ENCODE measurements at places on chromosomes 3 and 15.

- no peak for ATAC-seq
Measured at GRCh38 chr3:129404610-129405009, 23.8 kb downstream of the EFCAB12 start.

DNA sequence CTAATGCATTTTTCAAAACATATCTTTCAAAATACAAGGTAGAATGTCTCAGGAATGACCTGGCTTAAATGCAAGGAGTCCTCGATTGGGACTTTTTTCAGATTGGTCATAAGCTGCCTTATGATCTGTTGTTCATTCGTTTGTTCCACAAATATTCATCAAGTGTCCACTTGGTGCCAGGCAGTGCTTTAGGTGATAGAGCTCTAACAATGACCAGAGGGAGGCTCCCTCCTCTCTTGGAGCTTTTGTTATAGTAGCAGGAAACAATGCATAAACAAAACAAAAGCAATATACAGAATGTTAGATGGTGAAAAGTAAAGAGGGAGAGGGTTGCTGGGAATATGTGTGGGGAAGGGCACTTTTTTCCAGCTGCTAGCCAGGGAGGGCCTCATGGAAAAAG is 156.1 kb downstream of the MCTP2 start:
- ATAC-seq: no peak

- peak; percentile 82 for ATAC-seq
Measured at GRCh38 chr15:23565395-23566070, at the start of gene MKRN3. Gene MKRN3, plus strand, starts transcription at chr15:23565674. Its CDS starts 109 bp downstream, at chr15:23565783.

- no peak for ATAC-seq
Measured at GRCh38 chr3:193853511-193854219, 260.7 kb downstream of the OPA1 start.

- peak; percentile 82 for ATAC-seq
Measured at GRCh38 chr3:188185717-188186251, 31.8 kb downstream of the LPP start.

GRCh38 chr3:134201201-134202130 is 49.2 kb downstream of the RYK start:
- peak; percentile 73 for ATAC-seq

DNA sequence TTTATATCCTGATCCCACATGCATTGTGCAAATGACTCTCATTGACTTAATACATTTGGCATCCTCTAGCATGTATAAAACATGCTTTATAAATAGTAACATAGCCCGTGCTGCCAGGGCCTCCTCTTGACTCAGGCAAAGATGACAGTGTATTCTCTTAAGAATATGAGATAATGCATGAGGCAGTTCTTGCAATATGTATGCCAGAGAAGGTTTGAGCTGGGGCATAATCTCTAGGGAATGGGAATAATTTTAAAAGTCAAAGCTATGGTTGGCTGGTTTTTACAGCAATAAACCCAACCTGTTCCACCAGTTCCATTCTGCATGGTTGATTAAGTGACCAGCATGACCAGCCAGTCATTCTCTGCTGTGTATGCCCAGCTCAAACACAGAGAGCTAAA is 179.0 kb upstream of the PFN2 start:
- peak; percentile 76 for ATAC-seq

DNA sequence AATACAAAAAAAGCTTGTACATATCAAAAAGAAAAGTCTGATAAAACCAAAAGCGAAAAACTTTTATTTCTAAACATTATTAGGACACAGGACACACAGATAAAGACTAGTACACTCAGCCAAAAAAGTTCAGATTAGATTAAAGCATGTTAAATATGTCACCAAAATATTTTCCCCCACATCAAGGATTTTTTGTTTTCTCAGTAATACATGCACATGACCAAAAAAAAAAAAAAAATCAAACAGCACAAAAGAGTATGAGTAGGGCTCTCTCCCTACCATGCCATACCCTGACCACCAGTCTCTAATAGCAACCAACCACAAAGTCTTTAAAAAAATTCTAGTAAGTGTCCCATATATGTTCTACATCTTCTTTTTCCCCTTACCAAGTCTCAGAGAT is 77.4 kb downstream of the LRRFIP2 start:
- peak; percentile 62 for ATAC-seq

- peak; percentile 48 for ATAC-seq
Measured at GRCh38 chr3:134009345-134010000, 20.3 kb downstream of the SLCO2A1 start.

GRCh38 chr3:143291836-143292447 is 172.4 kb downstream of the CHST2 start:
- ATAC-seq: no peak

GRCh38 chr3:195068084-195069080 is 202.6 kb downstream of the XXYLT1 start:
- no peak for ATAC-seq

DNA sequence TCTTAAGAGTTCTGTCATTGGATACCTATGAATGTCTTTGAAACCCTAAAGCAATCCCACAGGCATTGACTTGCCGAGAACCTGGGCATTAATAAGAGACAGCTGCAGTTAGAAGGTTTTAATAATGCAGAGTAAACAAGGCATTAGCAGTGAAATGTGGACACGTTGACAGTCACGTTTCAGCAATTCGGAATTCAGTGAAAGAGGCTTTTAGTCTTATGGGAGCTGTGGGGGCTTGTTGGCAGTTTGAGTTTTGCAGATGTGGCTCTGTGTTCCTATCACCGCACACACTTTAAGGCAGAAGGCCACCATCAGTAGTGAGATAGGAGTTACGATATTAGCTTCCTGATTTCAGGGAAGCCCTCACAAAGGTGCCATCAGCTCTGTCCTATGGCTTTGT is 145.2 kb upstream of the NUDT16 start:
- ATAC-seq: no peak

DNA sequence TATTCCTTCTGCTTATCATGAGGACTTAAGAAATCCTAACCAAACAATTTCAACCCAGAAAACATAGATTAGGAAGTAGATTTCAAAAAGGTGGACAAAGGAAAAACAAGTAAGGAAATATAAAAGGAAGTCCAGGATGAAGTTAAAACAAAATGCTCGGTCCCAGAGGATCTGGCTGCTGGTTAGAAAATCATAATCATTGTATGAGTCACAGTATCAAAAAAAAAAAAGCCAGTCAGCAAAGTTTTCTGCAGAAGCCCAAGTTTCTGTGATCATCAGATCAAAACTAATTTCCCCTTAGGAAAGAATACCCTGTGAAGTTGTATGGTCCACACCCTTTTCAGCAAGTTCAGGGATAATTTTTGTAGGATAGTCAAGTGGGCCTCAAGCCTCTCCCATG is 43.0 kb upstream of the LRTM1 start:
- ATAC-seq: peak; percentile 70

- ATAC-seq: peak; percentile 55
Measured at GRCh38 chr15:29913528-29914135, 91.4 kb upstream of the TJP1 start.

- no peak for ATAC-seq
Measured at GRCh38 chr3:27796365-27796875, 74.3 kb upstream of the EOMES start.

GRCh38 chr3:111605493-111605892 is 10.3 kb upstream of the ZBED2 start:
- ATAC-seq: no peak

- ATAC-seq: no peak
Measured at GRCh38 chr3:111476701-111477100, 65.3 kb upstream of the CD96 start.

GRCh38 chr3:468172-468571 is 271.6 kb downstream of the CHL1 start:
- no peak for ATAC-seq

- no peak for ATAC-seq
Measured at GRCh38 chr3:134059035-134059601, 29.4 kb upstream of the SLCO2A1 start.

DNA sequence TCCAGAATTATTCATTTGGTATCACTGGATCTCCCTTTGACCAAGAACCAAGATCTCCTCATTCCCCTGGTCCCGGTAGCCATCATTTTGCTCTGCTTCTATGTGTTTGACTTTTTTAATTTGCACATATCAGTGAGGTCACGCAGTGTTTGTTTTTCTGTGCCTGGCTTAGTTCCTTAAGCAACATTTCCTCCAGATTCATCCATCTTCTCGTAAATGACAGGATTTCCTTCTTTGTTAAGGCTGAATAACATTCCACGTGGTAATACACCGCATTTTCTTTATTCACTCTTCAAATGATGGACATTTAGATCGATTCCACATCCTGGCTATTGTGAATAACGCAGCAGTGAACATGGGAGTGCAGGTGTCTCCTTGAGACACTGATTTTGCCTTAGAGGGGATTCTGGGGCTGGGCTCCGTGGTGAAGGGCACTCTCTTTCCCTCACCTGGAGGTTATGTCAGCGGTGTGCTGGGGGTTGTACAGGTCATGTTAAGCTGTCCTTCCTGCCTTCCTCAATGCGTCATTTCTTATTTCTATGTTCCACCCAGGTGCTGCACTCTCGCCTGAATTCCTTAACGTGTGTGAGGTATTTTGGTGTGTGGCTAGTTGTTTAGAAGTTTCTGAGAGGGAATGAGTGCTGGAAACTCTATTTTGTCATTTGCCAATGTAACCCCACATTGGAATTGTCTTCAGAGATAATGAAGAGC is 212.2 kb downstream of the LPP start:
- ATAC-seq: no peak

GRCh38 chr15:41331833-41332193 is 578 bp downstream of the OIP5 start:
- peak; percentile 0 for ATAC-seq

- no peak for ATAC-seq
Measured at GRCh38 chr3:132290833-132291232, 26.4 kb upstream of the ACP3 start.

DNA sequence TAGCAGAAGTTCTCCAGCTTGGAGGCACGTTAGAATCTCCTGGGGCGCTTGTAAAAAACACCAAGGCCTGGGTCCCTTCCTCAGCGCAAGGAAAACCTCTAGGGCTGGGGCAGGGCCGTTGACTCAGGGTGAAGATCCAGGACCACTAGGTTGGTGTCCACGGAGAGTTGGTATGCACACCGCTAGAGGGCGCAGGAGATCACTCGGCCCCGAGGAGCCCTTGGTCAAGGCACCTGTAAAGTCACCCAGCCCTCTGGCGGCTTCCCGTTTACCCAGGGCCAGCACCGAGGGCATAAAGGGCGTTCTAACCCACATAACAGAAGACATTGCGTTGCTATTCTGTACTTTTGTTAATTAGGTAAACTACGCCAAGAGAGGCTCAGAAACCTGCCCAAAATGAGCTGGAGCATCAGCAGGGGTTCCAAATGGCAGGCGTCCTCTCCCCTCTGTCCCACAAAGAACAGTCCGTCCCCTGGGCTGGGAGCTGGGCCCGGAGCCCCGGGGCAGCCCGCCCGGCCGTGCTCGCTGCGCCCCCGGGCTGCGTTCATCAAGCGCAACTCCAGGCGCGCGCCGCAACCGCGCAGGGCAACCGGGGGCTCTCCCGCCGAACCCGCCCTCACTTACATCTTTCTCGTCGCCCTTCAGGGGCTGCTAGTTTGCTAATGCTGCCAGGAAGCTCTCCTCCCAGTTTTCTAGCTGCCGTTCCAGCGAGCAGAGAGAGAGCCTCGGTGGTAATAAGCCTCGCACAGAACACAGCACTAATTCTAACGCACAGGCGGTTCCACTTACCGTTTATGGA is 332.1 kb downstream of the ARRDC4 start:
- ATAC-seq: peak; percentile 91

- ATAC-seq: no peak
Measured at GRCh38 chr3:179045719-179046402, 25.7 kb downstream of the ZMAT3 start.

GRCh38 chr3:167318306-167318705 is 61.8 kb downstream of the ZBBX start:
- no peak for ATAC-seq

- ATAC-seq: no peak
Measured at GRCh38 chr3:11239796-11240195, 32.4 kb upstream of the ATG7 start.

- 0 out of 3 replicates have a peak, but pooled peaks have one; percentile 32 for ATAC-seq
Measured at GRCh38 chr3:161273589-161274218, 52.6 kb downstream of the NMD3 start.

DNA sequence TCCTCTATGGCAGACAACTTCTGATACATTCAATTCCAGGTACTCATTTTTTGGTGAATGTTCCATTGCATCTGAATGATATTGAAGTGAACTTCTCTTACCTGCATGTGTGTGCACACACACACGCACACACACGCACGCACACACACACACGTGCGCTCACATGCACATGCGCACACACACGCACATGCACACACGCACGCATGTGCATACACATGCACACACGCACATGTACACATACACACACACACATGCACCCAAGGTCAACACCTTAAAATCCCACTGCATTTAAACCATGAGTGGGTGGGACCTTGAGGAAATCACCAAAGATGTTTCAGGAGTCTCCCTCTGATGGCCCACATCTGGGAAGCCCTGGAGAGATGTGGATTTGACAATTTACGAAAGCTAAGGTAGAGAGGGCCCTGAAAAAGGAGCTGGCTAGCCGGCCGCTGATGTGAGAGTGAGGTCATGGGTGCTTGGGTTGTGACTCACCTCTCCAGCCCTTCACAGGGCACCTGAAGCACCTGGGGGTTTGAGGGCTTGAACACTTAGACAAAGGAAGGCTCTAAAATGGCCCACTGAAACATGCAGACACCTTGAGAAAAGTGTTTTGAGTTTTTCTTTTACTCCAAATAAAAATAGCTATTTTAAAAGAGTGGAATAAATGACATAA is 269.1 kb upstream of the LRRFIP2 start:
- ATAC-seq: no peak

Data from SK-N-SH treated with all-trans-retinoic acid at 6 μM for 48 hours (cell line).